GF-D8 (cell line): ENCODE measurements at places on chromosomes 16 and 17.

DNA sequence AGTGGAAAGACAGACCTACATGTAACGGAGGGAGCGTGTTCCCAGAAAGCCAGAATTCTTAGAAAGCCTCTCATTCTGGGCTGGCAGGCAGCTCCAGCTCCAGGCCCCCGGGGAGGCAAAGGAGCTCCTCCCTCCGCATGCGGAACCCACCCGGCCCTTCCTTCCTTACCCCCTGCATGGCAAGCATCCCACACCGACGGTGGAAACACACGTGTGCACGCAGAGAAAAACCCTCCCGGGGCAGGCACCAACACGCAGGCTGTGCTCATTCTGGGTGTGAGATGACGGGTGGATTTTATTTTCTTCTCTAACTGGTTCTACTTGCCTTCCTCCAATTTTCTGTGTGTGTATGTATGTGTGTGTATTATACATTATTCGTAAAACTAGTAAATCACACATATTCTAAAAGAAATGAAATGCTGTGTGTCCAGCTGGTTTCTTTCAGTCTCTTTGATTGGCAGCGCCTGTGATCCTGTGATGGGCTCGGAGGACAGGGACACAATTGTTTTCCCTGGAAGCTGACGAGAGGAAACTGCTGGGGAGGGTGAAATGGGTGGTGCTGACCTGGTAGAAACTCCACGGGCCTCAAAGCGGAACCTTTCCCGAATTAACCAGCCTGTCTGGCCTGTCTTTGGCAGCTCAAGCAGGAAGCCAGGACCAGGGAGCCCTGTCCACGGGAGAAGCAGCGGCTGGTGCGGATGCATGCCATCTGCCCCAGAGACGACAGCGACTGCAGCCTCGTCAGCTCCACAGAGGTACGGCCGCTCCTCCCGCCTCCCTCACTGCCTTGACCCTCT is 22.2 kb downstream of the CARD14 start:
- DNase-seq: no peak

- DNase-seq: no peak
Measured at GRCh38 chr17:67021196-67021595, 23.2 kb upstream of the CACNG1 start.

- DNase-seq: no peak
Measured at GRCh38 chr16:48300391-48300856, 53.1 kb upstream of the ABCC11 start.

- DNase-seq: no peak
Measured at GRCh38 chr17:81331527-81332043, 36.5 kb upstream of the SLC38A10 start.

GRCh38 chr16:83819361-83819760 is 11.6 kb downstream of the HSBP1 start:
- no peak for DNase-seq

GRCh38 chr16:9134739-9135138 is 43.3 kb downstream of the HAPSTR1 start:
- peak; percentile 18 for DNase-seq

- no peak for DNase-seq
Measured at GRCh38 chr17:74296548-74296936, 22.5 kb downstream of the DNAI2 start.

GRCh38 chr16:19417640-19418039 is at the start of gene TMC5:
Gene TMC5 (plus strand): TSS chr16:19417883. CDS start chr16:19440039, 22,156 bp downstream.
- DNase-seq: no peak

DNA sequence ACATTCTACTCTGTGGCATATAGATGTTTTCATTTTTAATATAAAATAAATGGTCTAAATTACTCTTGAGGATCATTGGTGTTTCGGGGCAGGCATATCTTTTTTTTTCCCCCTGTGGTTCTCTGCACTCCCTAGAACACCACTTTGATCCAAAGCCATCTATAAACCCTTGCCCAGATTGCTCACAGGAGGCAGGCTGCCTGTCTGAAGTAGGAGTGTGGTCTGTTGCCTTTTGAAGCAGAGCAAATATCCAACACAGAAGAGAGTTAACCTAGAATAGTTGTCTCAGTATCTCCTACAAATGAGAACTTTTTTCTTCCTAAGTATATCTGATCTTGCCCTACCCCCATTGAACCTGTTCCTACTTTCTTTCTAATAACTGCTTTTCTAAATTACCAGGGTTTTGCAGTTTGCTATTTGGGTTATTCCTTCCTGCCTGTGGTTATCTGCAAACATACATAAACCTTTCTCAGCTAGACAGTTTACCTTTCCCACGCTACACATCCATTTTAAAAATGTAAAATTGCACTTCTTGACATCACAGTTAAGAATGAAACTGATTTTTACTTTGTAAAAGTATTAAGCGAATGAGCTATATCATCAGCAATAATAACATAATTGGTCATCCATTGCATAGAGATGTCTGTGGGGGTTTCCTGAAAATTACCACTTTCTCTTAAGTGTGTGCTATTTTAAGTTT is 4.7 kb upstream of the CMTM1 start:
- no peak for DNase-seq

DNA sequence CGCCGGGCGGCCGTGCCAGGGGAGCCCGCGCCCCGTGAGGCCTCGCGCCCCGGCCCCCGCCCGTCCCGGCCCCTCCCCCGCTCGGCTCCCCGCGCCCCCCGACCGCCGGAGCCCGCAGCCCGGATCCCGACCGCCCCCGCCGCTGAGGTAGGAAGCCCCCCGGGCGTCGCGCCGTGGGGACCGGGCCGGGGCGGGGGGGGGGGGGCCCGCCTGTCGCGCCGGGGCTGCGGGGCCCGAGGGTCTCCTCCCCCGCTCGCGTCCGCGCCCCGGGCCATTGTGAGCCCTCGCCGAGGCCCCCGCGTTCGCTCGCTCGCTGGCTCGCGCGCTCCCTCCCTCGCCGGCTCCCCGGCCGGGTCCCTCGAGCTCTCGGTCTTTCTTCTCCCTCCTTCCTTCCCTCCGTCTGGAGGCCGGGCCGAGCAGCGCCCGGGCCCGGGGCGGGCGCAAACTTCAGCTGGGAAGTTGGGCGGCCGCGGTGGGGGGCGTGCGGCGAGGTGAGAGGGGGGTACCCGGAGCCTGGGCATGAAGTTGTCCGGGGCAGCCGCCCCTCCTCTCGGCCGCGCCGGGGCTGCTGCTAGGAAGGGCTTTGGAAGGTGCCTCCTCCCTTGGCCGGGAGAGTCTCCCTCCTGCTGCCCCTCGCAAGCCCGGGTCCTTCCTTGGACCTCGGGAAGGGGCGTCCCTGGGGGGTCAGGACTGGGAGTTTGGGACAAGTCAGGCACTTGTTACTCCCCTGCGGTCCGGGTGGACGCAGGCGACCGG is 419 bp downstream of the GLIS2 start:
- DNase-seq: no peak

DNA sequence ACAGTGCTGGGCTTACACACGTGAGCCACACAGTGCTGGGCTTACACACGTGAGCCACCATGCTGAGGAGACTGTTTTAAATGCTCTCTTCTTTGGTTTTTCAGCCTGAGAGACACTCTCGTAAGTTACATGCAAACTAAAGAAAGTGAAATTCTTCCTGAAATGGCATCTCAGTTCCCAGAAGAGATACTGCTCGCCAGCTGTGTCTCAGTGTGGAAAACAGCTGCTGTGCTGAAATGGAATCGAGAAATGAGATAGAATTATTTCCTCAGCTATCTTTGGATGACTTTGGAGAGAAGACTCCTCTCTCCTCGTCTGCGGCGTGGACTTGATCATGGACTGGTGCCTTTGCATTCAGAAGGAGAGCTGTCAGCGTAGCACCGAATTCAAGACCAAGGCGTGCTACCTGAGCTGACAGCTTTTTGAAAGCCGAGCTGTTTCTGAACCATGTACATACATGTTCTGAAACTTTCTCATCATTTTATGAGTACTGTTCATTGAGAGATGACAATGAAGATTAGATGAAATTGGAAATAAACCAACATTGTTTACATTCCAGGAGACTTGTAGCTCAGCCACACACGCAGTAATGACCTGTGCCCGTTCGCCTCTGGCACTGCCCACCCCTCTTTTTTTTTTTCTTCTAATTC is 21.6 kb upstream of the ENDOV start:
- no peak for DNase-seq

- DNase-seq: no peak
Measured at GRCh38 chr16:49545741-49546448, 172.3 kb downstream of the C16orf78 start.

DNA sequence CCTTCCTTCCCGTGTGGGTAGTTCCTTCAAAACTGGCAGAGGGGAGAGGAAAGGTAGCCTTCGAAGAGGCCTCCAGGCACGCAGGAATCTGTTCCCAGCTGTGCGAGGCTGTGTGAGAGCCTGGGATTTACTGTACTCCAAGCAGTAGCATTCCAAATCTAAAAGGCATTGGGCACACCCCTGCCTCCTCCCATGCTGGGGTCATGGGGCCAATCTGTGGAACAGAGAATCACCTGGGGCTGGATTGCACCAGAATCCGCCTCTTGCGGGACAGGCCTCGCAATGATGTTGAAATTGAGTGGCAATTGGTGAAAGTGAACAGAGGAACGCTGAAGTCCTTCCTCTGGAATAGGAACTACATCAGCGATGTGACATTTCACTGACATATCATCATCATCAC is 72.5 kb upstream of the IRX3 start:
- DNase-seq: no peak

- no peak for DNase-seq
Measured at GRCh38 chr16:86335266-86336172, 174.8 kb upstream of the FOXF1 start.

- DNase-seq: no peak
Measured at GRCh38 chr17:79065105-79065670, 9.4 kb upstream of the ENGASE start.

GRCh38 chr17:65328567-65328966 is 191.4 kb downstream of the RGS9 start:
- no peak for DNase-seq

DNA sequence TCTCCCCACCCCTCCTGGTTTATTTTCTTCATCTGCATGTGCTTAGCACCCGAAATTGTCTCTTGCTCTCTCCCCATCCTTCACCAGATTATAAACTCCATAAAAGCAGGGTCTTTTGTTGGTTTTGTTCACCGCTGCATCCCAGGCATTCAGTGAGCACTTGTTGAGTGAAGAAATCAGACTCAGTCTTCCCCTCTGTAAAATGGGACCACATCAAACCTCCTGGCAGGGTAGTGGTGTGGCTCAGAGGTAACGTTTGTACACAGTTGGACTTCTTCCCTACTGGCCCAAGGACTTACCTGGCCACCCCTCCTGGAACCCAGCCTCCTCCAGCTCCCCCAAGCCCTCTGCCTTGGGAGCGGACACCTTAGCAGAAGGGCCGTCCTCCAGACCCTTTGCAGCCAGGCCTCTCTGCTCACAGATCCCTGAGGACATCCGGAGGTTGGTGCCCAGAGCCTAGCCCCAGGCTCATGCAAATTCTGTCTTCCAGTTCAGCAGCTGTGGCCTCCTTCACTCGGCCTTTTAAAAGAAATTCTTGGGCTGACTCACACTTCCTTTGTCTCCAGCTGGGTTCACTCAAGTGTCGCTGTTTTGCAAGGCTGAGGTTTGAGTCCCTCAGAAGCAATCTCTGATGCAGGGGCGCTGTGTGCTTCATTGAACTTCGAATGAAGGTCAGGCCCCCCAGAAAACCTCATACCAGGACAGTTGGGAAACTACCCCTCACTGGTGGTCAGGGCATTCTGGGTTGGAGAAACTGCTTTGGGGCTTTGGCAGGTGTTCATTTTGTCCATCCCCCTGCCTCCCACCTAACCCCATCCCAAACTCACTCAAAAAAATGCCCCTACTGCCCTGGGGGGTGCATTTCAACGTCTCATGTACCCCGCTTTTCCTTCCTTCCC is 16.8 kb upstream of the RMI2 start:
- DNase-seq: peak; percentile 81

- DNase-seq: peak; percentile 16
Measured at GRCh38 chr16:324451-325334, 27.8 kb downstream of the AXIN1 start.

- no peak for DNase-seq
Measured at GRCh38 chr16:66522816-66523590, 26.9 kb downstream of the TK2 start.

DNA sequence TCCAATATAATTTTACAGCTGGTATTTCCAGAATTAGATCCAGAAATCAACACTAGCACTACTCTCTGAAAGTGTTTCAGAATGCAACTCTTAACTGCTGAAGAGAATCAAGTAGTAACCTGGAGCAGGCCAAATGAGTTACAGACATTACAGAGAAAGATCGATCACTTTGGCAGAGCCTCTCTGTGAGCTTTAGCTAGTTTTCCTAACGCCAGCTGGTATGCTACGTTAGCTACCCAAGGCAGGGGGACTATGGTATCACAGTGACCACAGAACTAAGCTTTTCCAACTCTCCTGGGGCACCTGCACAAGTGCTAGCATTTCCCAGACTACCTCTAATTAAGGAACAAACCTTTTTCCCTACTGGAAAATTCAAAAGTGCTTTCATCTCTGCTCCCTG is 30.4 kb downstream of the TRAF4 start:
- no peak for DNase-seq

GRCh38 chr17:9074131-9074530 is 52.8 kb downstream of the NTN1 start:
- no peak for DNase-seq

DNA sequence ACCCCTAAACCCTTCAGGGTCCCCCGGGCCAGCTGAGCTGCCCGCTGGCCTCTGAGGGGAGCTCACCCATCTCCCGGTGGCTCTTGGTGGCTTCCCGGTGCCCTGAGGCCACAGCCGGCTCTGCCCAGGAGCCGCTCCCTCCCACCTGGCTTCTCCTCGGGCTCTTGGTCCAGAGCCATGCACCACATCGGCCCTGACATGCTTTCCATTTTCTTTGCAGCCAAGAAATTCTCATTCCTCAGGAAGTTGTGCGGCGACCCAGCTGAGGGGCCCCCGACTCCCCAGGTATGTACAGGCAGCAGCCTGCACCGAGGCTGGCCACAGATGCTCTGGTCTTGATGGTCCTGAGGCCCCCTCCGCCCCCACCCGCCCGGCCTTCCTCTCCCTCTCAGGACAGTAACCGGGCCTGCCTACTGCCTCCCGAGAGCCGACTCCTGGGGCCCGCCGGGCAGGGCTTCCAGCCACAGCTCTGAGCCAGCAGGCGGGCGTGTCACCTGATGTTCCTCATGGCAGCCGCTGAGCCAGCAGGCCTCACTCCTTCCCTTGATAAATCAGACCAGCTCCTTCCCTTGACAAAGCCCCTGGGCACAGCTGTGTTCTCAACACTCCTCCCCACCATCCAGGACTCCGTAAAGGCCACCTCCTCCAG is 28.4 kb upstream of the ZFPM1 start:
- DNase-seq: no peak

DNA sequence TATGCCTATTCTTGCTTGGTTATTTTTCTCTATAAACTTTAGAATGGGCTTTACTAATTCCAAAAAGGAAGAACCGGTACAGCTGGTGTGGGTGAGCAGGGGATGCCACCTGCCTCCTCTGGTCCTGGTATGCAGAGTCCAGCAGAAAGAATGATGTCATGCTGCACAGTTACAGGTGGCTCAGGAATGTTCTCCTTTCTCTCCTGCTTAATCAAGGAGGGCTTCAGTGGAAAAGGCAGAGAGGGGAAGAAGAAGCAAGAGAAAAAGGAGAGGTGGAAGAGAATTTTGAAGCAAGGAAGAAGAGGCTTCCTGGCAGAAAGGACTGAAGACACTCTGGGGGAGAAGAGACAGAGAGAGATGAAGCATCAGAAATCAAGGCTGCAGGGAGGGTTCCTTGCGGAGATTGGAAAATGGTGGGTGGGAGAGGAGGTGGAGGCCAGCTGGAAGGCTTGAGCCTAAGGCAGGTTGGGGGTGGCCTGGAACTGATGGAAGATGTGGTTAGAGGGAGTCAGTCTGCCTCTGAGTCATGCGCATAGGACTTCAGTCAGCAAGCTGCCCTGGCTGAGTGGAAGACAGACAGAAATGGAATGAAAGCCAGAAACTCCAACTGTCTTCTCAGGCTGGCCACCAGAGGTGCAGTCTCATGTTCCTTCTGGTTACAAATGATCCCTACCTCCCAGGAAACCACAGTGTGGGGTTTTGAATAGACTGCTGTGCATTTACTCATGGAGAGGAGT is 64.6 kb upstream of the CRHR1 start:
- no peak for DNase-seq
